ENCODE measurements at places on chromosomes 12 and 14. TPM values are rescaled to one million over a fixed set of nuclear protein-coding genes. Genes with fewer than 3 reads are reported as not detected.

The PZP gene
- total RNA-seq = not detected

The GNS gene
- 24.1 TPM for total RNA-seq

The APOF gene
- total RNA-seq = not detected

The GPR132 gene
- total RNA-seq = 49.1 TPM

The CCDC88C gene
- 261 TPM for total RNA-seq

The KRT71 gene
- total RNA-seq = not detected

The SELPLG gene
- total RNA-seq = 215 TPM

The PARPBP gene
- 1.7 TPM for total RNA-seq

The TUBA1C gene
- 53.7 TPM for total RNA-seq

The CD69 gene
- 606 TPM for total RNA-seq

The ALDH1L2 gene
- 0.15 TPM for total RNA-seq

The DNAH10 gene
- total RNA-seq = 0.19 TPM

The MEG3 gene
- total RNA-seq = 2.3 TPM

Measured in T-cell (primary cell).